ENCODE measurements at places on chromosomes 7 and 10.
A peak's percentile ranks its signal among the peaks of the same experiment; 100 is the strongest.

GRCh38 chr10:132375116-132375794, 21.7 kb upstream of the PWWP2B start:
- no peak for DNase-seq

DNA sequence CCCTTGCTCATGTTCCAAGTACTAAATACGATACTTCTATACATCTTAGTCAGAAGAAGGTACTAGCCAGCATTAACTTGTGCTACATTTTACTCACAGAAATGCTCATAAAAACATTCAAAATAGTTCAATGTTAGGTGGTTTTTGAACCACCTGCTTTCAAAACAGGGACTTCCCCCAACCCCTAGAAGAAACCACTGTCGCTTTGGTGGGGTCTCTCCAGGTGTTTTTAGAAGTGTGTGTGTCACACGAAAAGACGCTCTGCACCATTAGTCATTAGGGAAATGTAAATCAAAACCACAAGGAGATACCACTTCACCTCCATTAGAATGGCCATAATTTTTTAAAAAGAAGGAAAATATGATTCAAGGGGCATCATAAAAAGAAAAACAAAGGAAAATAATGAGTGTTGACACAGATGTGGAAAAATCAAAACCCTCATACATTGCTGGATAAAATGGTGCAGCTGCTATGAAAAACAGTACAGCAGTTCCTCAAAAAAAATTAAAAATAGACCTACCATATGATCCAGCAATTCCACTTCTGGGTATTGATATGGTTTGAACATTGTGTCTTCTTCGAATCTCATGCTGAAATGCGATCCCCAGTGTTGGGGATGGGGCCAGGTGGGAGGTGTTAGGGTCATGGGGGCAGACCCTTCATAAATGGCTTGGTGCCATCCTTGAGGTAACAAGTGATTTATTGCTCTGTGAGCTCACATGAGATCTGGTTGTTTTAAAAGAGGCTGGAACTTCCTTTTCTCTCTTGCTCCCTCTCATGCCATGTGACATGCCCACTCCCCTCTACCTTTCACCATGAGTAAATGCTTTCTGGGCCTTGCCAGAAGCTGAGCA, 74.2 kb downstream of the MALSU1 start:
- DNase-seq = peak; percentile 24

GRCh38 chr7:101754424-101755159, 62.8 kb upstream of the CUX1 start:
- no peak for DNase-seq

GRCh38 chr10:59622320-59623132, 87.1 kb downstream of the SLC16A9 start:
- peak; percentile 30 for DNase-seq

DNA sequence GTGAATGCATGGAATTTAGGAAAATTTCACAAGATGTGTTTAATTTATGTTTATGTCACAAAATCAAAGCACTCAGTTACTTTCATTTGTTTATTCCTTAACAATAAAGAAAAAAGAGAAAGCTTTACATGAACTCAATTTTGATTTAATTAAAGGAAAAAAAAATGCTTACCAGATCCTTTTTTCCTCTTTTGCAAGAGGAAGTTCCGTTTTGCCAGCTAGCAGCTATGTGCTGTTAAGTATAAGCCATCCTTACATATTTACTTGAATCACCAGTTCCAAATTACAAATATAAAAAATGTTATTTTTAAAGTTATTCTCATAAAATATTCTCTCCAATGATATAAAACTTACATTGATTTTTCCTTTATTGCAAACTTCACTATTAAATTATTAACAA, 12.7 kb downstream of the MRC1 start:
- DNase-seq = no peak

DNA sequence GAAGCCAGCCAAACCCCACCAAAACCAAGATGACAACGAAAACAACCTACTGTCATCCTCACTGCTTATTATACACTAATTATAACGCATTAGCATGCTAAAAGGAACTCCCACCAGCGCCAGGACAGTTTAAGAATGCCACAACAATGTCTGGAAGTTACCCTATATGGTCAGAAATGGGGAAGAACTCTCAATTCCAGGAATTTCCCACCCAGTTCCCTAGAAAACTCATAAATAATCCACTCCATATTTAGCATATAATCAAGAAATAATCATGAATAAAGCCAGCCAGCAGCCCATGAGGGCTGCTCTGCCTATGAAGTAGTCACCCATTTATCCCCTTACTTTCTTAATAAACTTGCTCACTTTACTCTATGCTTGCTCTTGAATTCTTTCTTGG, 20.8 kb downstream of the MICU1 start:
- no peak for DNase-seq

DNA sequence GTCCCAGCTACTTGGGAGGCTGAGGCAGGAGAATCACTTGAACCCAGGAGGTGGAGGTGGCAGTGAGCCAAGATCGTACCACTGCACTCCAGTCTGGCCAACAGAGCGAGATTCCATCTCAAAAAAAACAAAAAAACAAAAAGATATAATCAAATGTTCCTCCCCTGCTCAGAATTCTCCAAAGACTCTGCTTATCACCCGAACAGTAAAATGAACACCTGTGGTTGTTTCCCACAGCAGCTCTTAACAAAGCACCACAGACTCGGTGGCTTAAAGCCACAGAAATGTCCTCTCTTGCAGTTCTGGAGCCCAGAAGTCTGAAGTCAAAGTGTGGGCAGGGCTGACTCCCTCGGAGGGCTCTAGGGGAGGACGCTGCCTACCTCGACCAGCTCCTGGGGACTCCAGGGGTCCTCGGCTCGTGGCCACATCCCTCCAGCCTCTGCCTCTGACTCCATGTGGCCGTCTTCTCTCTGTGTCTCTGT, 4.1 kb upstream of the INTS1 start:
- no peak for DNase-seq

GRCh38 chr7:50834679-50835078, 52.0 kb upstream of the GRB10 start:
- DNase-seq = no peak

Data from CD4-positive, alpha-beta T cell treated with Interleukin-21 for 1 hour (primary cell).